ENCODE measurements at places on chromosomes 3 and 15. TPM values are rescaled to one million over a fixed set of nuclear protein-coding genes. Genes with fewer than 3 reads are reported as not detected.

DNA sequence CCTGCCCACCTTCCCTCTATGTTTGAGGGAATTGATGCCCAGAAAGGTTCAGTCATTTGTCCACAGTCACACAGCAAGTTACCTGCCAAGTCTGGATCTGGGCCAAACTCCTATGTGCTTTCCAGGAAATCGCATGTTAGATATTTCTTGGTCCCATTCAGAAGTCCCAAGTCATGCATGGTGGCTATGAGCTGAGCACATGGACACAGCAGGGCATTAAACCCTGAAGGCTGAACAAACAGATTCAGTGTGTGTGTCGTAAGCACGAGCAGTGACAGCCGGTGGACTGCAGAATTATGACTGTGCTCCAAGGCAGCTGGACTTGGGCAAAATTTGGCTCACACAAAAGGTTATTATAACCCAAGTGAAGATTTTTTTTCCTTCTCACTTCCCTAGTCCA lies 11.4 kb upstream of the SLC6A6 start:
- no peak overlapping the region for H3K27ac ChIP-seq
- peaks cover 28% of the 10 kb centered on the region for H3K27me3 ChIP-seq
- DNase-seq = no peak
- H3K36me3 ChIP-seq = no peaks in the 10 kb centered on the region

- no peak overlapping the region for H3K27ac ChIP-seq
- no peaks in the 10 kb centered on the region for H3K27me3 ChIP-seq
- H3K4me3 ChIP-seq = no peak overlapping the region
- no peak for DNase-seq
- H3K36me3 ChIP-seq = peaks cover 33% of the 10 kb centered on the region
Observed at GRCh38 chr15:60529332-60529731, 50.4 kb upstream of the ICE2 start.

DNA sequence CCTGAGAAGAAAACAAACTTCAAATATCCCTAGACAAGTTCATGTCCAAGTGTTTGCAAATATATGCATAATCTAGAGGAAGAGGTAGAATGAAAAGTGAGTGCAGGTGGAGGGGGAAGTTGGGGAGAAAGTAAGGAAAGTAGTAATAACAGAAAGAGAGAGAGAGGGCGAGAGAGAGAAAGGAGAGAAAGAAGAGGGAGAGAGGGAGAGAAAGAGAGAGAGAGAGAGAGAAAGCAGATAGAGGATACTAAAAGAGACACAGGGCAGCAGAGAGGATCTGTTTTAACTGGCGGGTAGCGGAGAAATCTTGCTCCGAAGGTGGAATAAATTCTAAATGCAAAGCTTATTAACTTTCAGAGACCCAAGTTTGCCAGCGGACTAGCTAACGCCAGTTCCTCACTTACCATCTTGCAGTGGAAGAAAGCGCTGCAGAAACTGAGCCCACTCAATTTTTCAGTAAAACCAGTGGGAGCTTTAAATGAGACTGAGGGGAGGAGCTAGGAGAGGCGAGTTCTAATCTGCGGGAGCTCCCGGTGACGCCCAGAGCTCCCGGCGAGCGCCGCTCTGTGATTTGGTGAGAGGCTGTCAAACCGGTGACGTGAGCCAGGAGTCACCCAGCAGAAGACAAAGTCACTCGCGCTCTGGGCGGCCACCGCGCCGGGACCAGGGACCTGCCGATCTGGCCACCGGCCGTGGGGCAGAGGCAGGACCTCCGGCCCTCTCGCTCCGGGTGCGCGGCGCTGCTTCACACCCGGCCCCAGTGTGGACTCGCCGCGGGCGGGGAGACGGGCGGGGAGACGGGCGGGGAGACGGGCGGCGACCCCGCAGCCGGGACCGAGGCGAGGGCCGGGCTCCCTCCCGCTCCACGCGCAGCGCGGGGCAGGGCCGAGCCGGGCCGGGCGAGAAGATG lies at the start of gene GMNC:
Gene GMNC (minus strand): TSS at position 486 of the 910 bp plus-strand sequence. CDS start 79 bp downstream, at position 407.
- no peak within 1 kb of the TSS for H3K27ac ChIP-seq
- H3K4me3 ChIP-seq = peak within 1 kb of the TSS; percentile 45
- peaks cover 3% of the 10 kb centered on the region for H3K4me1 ChIP-seq
- peaks cover 29% of the 10 kb centered on the region for H3K27me3 ChIP-seq

DNA sequence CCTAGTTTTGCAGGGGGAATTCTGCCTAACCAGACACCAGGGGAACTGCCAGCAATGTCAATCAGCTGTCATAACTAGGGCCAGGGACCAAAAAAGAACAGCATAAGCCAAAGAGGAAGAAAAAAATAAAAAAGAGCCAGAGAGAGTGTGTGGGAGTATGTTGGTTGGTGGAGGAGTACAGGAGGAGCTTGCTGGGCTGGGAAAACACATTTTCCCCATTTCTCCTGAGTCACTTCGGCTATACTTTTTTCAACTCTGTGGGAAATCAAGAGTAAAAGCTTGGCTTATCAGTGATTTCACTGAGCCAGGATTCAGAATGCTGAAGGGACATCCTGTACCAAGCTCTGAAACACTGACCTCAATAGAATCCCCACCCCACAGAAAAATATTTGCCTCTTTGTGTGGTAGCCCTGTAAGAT lies 144.7 kb upstream of the DPH6 start:
- no peak overlapping the region for H3K4me3 ChIP-seq
- H3K27ac ChIP-seq = no peak overlapping the region
- no peaks in the 10 kb centered on the region for H3K36me3 ChIP-seq
- H3K27me3 ChIP-seq = peaks cover 7% of the 10 kb centered on the region
- H3K4me1 ChIP-seq = no peaks in the 10 kb centered on the region

ADAMTSL3 gene
- total RNA-seq = not detected

DNA sequence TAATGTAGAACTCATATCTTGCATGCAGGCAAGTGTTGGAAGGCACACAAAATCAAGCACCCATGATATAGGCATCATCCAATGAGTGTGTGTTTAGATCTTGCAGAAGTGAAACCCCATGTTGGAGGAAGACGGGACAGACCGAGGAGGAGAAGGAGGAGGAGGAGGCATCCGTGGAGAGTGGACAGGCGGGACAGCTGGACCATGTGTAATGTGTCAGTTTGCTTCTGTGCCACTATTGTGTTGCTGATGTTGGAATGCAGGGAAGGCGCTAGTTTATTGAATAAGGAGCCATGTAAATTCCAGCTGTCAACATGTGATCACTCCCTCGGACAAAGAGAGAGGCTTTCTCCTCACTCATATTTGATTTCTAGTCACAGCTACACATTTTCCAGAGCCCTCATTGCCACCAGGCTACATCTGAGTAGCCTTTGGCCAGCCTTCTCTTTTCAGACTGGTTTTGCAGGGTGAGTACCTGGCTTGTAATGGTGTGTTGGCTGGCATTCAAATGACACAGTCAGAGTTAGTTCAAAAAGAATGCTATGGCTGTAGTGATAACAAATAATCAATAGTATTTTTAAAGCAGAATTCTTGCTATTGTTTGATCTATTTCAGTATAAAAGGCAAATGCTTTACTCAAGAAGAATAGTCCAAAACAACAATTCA lies 1037.6 kb upstream of the NR2F2 start:
- peaks cover 1% of the 10 kb centered on the region for H3K36me3 ChIP-seq
- H3K27ac ChIP-seq = no peak overlapping the region
- no peak overlapping the region for H3K4me3 ChIP-seq
- no peak for DNase-seq
